ENCODE measurements at places on chromosomes 11 and 22. TPM values are rescaled to one million over a fixed set of nuclear protein-coding genes. Genes with fewer than 3 reads are reported as not detected.

RPS13 gene
- 653 TPM for total RNA-seq

ANKRD49 gene
- 10.3 TPM for total RNA-seq

PHOX2A gene
- not detected for total RNA-seq

HPS5 gene
- 30.7 TPM for total RNA-seq

RFPL1 gene
- not detected for total RNA-seq

FBLN1 gene
- total RNA-seq, result 199 TPM

FLRT1 gene
- not detected for total RNA-seq

SLC37A2 gene
- 3.1 TPM for total RNA-seq

APOL3 gene
- 29.0 TPM for total RNA-seq

ESAM gene
- under 0.01 TPM for total RNA-seq

TRIM6 gene
- total RNA-seq, result 2.6 TPM

PRODH gene
- total RNA-seq, result 0.37 TPM

DCHS1 gene
- 0.78 TPM for total RNA-seq

Data from subcutaneous preadipocyte (primary cell).